Bronchial epithelial cell (primary cell): ENCODE measurements at places on chromosomes 4 and X. TPM values are rescaled to one million over a fixed set of nuclear protein-coding genes. Genes with fewer than 3 reads are reported as not detected.

GRCh38 chr4:17763416-17763815 is 18.0 kb downstream of the FAM184B start:
- DNase-seq, result no peak

CDKN2AIP gene
- 16.3 and 18.1 TPM in 2 replicates for total RNA-seq

DNA sequence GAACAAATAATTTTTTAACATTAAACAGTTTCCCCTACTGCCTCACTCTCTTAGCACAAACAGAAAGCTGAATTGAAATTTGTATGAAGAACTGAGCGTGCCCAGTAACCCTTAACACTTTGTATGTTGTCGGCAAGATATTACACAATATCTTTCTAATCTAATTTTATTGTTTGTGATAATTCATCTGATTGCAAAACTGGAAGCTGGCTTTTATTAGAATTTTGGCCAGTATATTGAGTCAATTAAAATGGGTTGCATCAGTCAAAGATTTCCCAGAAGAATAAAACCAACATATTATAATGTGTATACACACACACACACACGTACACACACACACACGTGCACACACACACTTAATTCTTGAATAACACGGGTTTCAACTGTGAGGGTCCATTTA is 2332.1 kb downstream of the PCDH7 start:
- DNase-seq, result no peak

DRD5 gene
- total RNA-seq, result not detected in 2 replicates

DNA sequence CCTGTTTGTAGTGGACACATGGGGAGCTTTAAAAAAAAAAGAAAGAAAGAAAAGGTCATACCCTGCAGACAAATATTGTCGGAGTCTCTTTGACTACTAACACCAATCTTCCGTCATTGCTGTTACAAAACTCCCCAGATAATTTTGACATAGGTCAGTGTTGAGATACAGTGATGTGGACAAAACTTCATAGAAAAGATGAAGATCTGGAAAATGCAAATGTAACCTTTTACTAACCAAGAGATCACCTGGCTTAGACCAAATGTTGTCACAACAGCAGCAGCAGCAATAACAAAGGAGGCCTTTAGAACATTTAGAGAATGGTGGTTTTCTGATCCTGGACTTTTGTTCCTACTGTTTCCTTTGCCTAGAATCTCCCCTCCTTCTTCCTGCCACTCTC is 8.1 kb upstream of the COMMD8 start:
- no peak for DNase-seq

KLHL4 gene
- 0.13 and 0.26 TPM in 2 replicates for total RNA-seq
